ENCODE measurements at places on chromosomes 1 and 21.

DNA sequence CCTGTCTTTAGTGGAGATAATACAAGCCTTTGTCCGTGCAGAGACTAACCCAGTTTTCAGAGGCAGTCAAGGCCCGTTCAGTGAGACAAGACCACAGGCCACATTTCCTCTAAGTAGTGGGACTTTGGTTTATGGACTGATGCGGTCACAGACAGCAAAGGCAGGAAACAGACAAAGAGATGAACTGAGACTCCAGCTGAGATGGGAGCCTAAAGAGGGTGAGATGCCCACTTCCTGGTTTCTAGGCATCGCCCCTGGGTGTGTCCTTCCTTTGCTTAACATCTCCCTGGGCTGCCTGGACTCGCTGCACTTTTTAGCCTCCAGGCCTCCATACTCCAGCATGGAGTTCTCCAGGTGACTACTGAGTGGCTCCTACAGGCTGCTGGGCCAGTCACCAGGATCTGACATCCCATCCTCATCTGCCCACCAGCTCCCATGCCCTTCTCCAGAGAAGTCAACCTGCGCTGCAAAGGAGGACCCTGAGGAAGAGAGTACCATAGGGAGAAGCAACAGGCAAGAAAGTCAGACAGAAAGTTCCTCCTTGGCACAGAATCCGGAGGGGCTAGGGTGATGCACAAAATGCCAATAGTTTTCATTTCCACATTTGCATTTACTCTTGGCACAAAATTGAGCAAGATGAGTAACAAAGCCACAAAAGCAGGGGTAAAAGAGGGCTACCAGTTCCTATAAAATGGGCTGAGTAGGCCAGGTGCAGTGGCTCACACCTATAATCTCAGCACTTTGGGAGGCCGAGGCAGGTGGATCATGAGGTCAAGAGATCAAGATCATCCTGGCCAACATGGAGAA is 15.1 kb downstream of the THEMIS2 start:
- peak; percentile 13 for DNase-seq

GRCh38 chr1:103230061-103230460 is 121.7 kb upstream of the COL11A1 start:
- DNase-seq: no peak

- no peak for DNase-seq
Measured at GRCh38 chr1:111739925-111740765, 950 bp upstream of the INKA2 start.

DNA sequence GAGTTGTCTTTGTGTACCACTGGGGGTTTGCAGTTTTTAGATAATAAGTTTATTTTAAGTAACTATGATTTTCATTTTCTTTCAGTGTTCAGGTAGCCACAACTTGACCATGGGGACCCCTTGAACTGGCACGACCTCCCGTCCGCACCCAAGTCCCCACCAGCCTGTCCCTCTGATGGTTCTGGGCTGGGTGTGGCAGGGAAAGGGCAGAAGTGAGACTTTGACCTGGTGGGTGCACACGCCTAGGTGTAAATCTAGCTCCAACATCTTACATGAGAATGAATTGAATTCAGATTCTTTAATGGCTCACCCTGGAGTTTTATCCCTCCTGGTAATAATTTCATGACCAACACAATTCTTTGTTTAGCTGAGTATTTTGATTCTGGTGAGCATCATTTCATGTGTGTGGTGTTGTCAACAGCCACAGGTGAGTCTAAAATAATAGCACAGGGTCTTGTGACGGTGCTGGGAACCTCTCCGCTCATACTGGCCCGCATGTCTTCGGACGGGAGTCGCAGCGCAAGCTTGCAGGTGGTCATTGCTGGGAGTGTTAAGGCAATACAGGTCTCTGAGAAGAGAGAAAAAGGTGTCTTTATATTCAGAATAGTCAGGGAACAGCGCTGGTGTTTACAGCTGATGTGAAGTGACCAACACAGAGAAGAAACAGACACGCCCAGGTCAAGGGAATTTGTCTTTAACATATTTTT is 50.8 kb upstream of the POFUT2 start:
- DNase-seq: no peak

DNA sequence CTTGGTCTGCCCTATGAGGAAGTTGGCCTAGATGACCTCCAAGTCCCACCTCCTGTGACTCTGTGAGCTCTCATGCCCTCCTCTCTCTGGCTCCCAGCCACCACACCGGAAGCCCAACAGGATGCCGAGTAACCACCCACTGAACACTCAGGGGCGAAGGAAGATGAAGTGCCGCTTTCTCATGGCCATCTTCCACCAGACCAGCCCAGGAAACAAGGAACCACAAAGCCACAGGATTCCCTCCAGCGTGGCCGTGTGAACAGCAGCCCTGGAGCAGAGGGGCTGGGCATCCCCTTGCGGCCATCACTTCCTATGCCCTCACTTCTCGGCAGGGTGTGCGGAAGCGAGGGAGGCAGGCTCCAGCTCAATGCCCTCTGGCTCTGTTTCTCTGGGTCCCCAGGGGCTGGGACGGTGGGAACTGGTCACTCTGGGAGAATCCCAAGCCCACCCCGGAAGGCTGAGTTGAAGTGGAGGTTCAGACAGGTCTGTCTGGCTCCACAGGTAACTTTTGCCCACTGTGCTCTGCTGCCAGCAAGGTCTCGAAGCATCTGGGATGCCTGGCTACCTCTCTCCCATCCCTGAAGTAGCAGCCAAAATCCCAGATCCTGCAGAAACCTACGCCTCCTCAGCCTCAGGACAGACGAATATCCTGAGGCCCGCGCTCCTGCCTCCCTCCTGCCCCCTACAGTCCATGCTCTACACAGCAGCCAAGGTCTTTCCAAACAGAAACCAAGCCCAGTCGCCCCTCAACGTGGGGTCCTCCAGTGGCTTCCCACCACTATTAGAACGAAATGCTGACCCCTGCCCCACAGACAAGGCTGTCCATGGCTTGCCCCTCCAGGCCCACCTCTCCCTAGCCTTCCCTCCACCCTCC is 44.2 kb upstream of the ECE1 start:
- DNase-seq: peak; percentile 44

DNA sequence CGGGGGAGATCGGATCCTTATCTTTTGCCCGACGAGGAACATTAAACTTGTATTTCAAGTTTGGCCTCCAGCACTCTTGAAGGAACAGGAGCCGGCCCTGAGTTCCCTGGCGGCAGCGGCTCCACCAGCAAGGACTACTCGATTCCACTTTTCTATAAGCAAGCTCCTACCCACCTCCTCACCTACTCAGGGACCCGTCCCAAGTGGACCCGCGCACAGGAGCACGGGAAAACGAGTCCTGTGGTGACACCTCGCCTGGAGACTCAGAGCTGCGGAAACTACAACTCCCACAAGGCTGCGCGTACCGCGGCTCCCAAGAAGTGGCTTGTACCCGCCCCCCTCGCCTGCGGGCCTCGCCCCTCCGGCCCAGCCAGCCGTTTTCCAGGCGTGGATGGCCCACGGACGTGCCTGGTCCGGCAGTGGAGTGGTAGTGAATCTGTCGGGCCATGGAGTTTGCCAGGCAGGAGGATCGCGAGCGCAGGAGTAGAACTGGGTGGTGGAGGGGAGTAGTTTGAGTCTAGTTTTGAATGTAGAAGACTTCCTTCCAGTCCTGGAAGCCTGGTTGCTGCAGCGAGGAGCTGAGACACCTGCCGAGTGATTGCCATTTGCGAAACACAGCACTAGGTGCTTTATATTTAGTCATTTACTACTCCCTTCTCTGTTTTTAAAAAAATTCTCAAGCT is at the start of gene ACP6:
ACP6 (minus strand) TSS at position 206 of the 683 bp plus-strand sequence. CDS start 476 bp downstream, outside the sequence.
- peak; percentile 80 for DNase-seq

DNA sequence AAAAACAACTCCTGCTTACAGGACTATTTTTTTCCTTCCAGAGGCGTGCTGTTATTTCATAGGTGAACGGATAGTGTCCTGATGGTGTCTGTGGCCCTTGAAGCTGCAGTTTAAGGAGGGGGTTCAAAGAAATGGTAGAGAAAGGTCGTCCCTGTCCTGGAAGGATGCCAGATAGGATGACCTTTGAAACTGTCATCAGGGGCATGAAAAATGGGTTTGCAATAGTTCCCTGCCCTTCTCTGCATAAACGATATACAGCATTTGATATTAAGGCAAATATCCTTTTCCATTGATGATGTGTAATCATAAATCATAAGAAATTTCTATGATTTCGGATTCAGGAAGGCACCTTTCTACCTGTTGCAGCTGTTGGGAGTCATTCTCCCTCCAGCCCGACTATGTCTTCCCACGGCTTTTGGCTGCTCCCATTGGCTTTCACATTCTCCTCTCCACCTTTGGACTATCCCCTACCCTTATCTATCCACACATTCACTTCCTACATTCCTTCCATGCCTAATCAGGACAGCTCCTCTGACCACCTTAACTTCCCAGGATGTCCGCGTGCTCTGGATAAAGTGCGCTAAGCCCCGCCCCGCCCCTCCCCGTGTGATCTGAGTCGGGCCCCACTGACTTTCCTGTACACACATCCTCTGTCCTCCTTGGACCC is 209.8 kb downstream of the DISC1 start:
- no peak for DNase-seq

DNA sequence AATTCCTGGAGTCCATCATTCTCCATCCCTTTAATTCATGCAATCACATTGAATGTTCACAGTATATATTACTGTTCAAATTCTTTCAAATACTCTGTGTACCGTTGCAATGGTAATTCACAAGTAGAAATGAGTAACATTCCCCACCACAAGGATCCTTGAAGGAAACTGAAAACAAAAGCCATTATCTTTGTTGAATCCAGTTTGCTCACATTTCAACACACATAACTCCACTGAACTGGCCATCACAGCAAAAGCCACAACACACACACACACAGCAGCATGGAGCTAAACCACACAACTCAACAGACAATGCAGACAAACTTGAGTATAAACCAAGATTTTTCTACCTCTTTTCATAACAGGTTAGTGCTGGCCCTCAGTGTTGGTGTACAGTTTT is 188.3 kb upstream of the GREM2 start:
- no peak for DNase-seq

- DNase-seq: no peak
Measured at GRCh38 chr1:39802496-39803260, 14.0 kb upstream of the BMP8B start.

GRCh38 chr1:48236716-48237470 is 14.4 kb downstream of the SLC5A9 start:
- DNase-seq: no peak

DNA sequence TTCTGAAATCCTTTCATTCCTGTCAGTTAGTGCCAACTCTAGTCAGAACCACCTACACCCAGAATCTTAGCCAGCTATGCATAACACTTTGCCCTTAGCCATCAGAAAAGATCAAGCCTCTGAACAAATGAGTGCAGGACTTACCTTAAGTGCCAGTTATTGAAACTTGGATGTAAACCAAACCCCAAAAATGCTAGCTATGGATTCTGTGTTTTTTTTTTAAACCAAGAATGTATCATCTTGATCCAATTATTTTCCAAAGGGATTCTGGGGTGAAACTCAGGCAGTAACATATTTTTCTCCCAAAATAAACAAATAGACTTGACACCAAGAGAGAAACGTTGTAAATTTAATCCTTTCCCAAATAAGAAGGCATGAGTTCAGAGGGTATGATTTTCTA is 538.6 kb upstream of the ADAMTS5 start:
- no peak for DNase-seq

DNA sequence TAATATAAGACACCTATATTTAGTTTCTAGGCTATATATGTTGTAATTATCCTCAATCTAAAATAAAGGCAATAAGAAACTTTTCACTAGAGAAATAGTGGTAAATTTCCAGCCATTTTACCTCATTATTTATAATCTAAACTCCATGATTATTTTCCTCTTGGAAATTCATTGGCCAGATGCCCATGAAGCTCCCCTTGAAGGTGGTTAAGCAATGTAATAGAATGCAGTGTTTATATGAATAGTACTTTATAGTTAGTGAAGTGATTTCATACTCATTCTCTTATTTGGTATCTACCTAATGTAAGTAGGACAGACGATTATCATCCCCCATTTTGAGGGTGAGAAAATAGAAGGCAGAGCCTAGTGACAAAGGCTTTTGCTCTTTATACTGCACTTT is 26.5 kb downstream of the NFYC start:
- no peak for DNase-seq

DNA sequence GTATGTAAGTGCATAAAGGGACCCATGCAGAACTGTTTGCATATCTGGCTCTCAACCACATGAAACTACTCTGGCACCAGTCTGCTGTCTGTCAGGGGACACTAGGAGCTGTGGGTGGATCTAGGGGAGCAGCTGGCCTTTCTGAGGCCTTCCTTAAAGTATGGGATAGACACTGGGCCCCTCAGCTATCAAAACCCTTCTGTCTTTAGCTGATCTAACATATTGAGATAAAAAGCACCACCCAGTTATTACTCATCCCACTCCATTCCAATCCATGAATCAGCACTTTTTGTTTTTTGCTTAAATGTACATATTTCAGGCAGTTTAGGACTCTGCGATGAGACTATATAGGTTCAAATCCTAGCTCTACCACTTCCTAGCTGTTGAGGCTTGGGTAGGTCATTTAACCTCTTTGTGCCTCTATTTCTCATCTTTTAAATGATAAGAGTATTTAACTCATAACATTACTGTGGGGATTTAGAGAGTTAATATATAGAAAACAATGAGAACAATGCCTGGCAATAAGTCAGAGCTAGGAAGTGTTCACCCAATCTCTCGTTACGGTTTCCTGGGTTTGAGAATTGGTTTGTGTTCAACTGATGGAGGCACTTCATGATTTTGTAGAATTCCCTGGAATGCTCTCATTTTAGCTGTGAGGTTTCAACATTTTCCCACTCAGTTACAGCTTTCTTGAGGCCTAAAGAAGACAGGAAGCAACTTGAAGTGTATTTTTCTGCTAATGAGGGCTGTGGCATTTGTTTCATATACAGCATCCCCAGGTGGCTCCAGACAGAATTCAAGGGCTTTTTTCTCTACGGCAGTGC is 68.9 kb downstream of the LRIG2 start:
- DNase-seq: no peak

DNA sequence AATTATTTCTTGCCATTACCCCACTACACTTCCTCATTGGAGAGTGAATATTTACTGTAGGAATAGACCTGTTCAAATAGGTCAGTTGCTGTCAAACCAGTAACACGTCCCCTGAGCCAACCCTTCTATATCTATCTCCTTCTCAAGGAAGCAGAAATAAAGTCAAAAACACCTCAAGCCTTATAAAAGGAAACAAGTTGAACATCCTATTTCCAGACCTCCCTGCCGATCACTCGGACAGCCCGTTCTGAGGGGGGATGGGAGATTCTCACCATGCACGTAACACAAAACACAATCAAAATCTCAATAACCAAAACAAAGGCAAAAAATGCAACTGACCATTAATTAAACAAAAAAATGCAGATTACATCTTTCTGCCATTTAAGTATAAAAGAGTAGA is 121.5 kb upstream of the KRTAP19-8 start:
- DNase-seq: no peak

Data from stimulated activated CD4-positive, alpha-beta T cell treated with anti-CD3 and anti-CD28 coated beads, TNF-alpha, amount 100 ng/mL, for 24 hours (primary cell).